ENCODE measurements at places on chromosomes 1 and 21.

DNA sequence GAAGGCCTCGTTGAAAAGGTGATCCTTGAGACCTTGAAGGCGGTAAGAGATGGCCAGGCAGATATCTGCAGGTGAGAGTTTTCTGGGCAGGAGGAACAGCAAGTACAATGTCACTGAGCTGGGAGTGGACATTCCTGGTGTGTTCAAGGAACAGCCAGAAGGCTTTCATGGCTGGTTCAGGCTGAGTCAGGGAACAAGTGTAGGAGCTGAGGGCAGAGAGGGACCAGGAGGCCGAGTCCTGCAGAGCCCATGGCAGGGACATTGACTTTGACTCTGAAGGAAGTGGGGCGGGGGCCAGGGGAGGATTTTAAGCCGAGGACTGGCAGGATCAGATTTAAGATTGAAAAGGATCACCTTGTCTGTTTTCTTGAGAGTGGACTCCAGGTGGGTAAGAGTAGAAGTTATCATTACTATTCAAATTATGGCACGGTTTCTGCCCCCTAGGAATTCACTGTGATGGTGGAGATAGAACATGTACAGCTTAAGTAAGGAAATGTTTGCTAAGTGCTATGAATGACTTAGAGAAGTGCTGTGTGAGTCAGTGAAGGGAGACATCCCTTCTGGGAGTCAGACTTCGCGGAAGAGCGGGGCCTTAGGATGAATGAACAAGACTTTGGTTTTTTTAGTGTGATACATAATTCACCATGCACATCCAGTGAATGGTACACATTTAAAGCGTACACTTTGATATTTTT, 202.3 kb downstream of the KIF26B start:
- DNase-seq, result no peak

DNA sequence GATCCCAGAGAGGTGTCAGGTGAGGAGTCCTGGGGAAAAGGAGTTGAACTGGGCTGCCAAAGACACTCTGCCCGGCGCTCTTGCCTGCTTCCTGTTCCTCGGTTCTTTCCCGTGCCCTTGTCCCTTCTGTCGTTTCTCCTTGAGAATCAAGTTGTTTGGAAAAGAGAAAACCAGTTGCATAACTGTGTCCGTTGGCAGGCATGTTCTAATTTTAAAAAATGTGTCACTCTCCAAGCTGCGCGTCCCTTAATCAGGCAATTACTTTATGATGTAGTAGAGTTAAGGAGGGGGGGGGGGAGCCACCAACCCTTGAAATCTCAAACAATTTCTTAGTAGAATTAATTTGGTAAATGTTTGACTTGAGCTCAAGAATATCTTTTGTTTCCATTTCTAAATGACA, 105.9 kb upstream of the IGSF21 start:
- DNase-seq, result no peak

DNA sequence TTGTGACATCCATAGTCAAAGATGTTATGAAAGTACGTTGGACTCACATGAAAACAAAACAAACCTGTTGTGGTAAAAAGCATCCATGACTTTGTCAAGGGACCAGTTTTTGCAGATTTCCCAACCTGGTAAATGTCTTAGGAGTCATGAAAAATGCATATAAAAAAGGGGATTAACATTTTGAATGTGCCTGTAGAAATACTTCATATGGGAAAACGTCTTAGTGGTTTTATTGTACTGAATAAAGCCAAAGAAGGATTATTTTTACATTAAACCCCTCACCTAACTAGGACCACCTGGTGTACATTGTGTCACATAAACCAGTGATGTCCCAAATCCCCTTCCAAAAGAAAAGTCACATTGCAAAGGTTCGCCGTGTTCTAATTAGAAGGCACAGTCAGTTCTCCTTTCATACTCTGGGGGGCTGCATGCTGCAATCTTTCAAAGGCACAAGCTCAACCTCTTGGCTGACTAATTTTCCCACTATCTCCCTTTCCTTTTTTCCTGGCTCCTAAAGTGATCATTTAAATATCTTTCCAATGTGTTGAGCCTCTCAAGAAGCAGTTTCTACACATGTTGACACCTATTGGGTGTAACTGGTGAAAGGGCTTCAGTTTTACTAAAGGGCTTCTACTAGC, 119.8 kb upstream of the SPAG17 start:
- DNase-seq, result no peak

- DNase-seq, result no peak
Observed at GRCh38 chr21:15054606-15055239, 10.1 kb downstream of the NRIP1 start.

DNA sequence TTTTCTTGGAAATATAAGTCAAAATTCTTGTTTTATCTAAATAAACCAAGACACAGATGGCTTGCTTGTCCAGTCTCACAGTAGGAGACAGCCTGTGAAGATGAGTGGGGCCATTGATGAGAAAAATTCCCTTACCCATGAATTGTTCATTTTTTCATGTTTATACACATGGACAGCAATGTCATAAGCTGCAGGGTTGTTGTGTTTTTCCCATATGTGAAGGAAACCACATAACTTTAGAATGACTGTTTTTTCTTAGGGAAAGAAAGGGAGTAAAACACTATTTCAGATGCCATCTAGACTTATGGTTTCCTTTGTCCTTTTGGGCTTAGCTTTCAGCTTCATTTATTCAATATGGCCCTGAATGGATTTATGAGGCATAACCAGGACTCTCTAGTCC, 622.5 kb upstream of the NR5A2 start:
- DNase-seq, result no peak

DNA sequence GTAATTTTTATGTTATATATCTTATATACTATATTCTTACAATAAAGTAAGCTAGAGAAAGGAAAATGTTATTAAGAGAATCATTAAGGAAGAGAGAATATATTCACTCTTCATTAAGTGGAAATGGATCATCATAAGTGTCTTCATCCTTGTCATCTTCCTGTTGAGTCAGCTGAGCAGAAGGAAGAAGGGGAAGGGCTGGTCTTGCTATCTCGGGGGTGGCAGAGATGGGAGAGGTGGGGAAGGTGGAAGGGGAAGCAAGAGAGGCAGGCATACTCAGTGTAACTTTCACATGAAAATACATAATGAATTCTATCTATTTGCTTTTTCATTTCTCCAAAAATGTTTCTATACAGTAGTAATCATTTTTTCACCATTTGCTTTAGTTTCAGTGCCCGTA, 5.1 kb downstream of the DNASE2B start:
- no peak for DNase-seq

DNA sequence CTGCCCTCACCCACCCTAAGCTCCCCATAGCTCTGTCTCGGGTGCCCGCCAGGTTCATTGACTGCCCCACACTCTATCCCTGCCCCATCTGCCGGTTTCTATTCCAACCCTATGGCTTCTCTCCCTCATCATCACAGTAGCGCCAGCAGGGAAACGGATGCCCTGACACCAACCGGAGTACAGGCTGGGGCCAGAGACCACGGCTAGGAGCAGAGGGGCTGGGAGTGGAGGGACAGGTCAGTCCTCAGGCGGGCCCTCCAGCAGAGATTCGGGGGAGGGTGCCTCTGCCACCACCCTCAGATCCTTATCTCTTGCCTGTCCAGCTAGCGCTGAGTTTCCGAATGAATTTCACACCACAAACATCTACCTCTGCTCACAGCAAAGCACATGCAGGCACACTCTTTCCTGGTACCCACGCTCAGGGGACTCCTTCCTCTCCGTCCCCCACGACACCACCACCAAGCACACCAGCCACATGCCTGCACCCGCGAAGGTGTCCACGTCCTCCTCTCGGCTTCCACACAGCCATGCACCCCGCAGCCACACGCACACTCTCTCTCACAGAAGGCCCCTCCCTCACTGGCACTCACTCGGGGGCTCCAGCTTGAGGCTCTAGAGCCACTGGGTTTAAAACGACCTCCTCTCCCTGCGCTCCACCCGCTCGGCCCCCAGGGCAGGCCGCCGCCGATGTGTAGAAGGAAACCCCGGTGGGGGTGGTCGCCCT, 7.2 kb downstream of the TAL1 start:
- DNase-seq, result no peak

GRCh38 chr1:204915861-204916495, 45.3 kb downstream of the NFASC start:
- no peak for DNase-seq

- DNase-seq, result no peak
Observed at GRCh38 chr1:3219005-3219790, 150.2 kb downstream of the PRDM16 start.

- no peak for DNase-seq
Observed at GRCh38 chr1:237834461-237834860, 56.3 kb downstream of the ZP4 start.

GRCh38 chr1:239819096-239819495, 272.6 kb upstream of the FMN2 start:
- peak; percentile 23 for DNase-seq

- DNase-seq, result no peak
Observed at GRCh38 chr1:207791290-207791689, 39.4 kb downstream of the CD46 start.

- DNase-seq, result no peak
Observed at GRCh38 chr21:46349134-46349760, 25.3 kb downstream of the PCNT start.
